Renal cortex interstitium (tissue), 15 donors: ENCODE measurements at places on chromosomes 5 and 9. TPM values are rescaled to one million over a fixed set of nuclear protein-coding genes. Genes with fewer than 3 reads are reported as not detected.

DNA sequence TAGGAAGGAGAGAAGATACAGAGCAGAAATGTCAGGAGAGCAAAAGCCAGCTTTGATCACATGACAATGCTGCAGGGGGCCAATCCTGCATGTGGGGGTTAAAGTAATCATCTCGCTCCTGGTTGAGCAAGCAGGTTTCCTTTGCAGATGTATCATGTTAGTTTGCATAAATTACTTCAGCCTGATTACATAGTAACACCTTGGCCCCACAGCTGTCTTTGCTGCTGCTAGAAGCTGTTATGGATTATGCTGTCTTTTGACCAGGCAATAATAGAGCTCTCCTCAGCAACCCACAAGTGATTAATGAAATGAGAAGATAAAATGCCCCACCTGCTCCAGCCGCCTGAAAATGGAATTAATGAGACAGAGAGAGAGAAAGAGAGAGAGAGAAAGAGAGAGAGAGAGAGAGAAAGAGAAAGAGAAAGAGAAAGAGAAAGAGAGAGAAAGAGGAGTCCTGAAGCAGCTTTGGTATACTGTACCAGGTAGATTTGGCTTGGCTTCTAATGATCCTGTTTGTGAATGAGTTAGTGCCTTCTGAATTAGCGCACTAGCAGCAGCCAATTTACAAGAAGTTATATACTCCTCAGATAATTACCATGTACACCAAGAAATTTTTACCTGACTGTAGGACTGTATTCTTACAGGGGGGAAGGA is 174.3 kb upstream of the RORB start:
- no peak for DNase-seq

The DOCK2 gene
- 2.6 TPM for polyA plus RNA-seq

DNA sequence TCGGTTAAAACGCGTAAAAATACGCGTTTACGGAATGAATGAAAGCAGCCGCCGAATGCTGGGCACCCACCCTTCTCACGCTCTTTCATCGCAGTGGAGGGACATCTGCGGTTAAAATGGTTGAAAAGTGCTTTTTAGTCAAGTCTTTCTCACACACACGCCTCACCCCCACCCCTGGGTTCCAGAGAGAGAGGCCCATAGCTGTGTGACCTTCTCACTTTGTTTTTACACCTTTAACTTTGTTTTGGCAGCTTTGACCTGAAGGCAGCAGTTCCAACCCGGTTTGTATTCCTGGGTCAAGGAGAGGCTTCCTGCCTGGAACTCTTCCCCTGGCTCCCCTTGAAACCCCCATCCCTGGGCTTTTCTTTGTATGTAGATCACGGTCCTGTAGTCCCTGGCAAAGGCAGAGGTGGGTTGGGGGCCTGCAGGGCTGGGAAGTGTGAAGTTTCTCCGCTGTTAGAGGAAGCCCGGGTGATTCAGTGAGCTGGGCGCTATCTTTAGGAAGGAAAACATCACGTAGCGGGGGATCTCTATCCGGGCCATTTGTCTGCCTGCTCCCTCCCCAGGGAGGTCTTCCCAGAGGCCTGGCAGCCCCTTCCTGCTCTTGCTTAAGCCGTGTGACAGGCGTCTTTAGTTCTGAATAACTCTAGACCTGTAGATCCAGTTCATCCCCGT is 29.6 kb downstream of the SPRY4 start:
- no peak for DNase-seq

The RNF180 gene
- polyA plus RNA-seq, result 8.8 TPM

The TTLL11 gene
- 8.5 TPM for polyA plus RNA-seq

GRCh38 chr5:129629575-129629974 is 118.3 kb upstream of the MINAR2 start:
- no peak for DNase-seq

The THBS4 gene
- 18.8 TPM for polyA plus RNA-seq

DNA sequence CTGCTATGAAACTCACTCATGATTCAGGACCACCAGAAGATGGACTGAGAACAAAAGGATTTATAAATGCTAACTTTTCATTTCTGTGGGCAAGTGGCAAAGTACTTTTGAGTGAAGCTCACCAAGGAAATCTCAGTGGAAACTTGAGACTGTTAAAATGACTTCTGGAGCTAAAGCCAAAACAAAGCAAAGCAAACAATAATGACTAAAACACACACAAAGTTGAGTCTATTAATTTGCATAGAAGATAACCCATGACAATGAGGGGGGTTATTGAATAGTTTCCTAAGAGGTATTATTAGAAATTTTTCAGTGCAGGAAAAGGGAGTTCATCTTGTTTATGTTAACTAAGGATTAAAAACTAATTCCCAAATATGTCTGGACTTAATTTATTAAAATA is 612.8 kb upstream of the FAM174A start:
- DNase-seq, result no peak

DNA sequence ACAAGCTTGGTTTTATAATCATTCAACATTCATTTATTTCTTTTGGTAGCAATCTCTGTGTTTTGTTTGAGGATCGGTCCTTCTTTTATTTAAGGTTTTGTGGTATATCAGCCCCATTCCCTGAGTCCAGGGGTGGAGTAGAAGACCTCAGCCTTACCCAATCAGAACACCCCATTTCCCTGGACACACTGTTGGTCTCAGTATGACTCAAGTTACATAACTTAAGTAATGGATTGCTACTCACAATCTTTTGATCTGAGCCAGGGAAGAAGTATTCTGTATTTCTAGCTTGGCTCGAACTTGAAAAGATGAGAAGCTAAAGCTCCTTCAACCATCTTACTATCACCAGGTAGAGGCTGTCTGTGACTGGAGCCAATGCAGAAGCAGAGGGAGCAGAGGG is 175.2 kb upstream of the HAPLN1 start:
- DNase-seq, result no peak

GRCh38 chr5:141703133-141703561 is 21.1 kb upstream of the ARAP3 start:
- no peak for DNase-seq
